Activated CD4-positive, alpha-beta T cell treated with anti-CD3 and anti-CD28 coated beads for 48 hours (primary cell): ENCODE measurements at places on chromosomes 12 and 14.

DNA sequence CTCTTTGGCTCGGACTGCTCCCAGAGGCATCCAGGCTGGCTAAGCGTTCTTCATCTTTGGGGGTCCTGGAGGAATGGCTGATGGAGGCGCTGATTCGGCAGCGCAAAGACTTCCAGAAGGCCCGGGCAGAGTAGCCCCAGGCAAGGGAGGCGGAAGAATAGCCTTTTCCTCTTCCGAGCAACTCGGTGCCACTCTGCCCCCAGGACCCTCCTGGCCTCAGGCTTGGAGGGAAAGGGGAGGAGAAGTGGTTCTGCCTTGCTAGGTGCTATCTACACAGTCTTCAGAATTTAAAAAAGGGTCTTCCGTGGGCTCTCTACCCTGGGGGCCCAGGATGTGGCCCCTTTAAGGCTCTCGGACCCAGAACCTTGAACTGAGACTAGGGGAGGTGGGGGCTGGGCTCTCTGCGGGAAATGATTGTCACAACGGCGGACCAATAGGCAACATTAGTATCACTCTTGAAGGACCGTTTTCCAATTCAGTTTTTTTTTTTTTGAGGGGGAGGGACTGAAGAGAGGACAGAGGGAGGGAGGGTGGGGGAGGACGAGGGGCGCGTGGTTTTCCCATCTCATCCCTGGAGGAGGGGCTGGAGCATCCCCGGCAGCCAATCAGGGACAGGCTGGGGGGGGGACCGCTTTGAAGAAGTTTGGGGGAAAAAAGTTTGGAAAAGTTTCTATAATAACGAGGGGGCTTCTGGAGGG, at the start of gene NFATC4:
TSS of gene NFATC4 (plus strand) at position 671 of the 698 bp plus-strand sequence. CDS start 157 bp downstream, outside the sequence.
- peak; percentile 38 for DNase-seq

DNA sequence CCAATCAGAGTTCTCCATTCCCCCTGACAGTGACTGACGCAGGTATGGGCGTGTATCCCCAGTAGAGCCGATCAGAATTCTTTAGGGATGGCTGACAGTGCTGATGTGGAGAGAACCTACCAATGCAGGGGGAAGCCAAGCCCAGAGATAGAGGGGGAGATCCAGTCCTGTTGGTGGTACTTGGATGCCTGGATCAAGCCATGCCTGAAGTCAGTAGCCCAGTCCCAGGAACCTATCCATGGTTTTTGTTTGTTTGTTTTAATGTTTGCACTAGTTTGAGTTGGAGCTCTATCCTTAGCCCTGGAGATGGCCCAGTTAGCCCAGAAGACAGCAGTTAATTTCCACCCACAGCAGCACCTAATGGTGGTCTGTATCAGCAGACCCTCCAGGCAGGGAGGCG, 40.2 kb downstream of the FOXN4 start:
- no peak for DNase-seq

- no peak for DNase-seq
Observed at GRCh38 chr14:94345344-94346064, 22.4 kb upstream of the SERPINA6 start.

DNA sequence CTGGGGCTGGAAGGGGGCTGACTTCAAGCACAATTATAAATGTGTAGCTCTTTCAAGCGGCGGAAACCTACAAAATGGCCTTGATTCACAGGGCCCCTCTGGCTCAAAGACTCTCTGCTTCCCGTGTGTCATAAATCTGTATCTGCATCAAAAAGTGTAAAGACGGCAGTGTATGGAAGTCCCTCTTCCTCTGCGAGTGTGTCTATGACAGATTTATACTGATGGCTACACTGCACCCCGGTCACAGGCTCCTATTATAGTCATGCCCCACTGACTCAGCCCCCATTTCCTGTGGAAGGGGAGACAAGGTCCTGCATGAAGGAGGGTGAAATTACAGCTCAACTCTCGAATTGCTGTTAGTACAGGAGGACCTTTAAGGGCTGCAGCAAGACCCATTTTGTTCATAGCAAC, 68.6 kb downstream of the HMGA2 start:
- no peak for DNase-seq

GRCh38 chr12:90543841-90544240, 411.1 kb downstream of the CCER1 start:
- no peak for DNase-seq

GRCh38 chr12:48977290-48978281, 536 bp upstream of the WNT1 start:
- peak; percentile 90 for DNase-seq

- no peak for DNase-seq
Observed at GRCh38 chr14:67253076-67253635, 11.9 kb downstream of the PALS1 start.

- no peak for DNase-seq
Observed at GRCh38 chr12:53123578-53124351, 20.5 kb downstream of the SOAT2 start.

- DNase-seq = no peak
Observed at GRCh38 chr12:131818821-131819585, 9.2 kb upstream of the MMP17 start.

- no peak for DNase-seq
Observed at GRCh38 chr14:105500036-105500725, 9.1 kb downstream of the TEDC1 start.

- no peak for DNase-seq
Observed at GRCh38 chr14:37090026-37090425, 82.4 kb downstream of the SLC25A21 start.

DNA sequence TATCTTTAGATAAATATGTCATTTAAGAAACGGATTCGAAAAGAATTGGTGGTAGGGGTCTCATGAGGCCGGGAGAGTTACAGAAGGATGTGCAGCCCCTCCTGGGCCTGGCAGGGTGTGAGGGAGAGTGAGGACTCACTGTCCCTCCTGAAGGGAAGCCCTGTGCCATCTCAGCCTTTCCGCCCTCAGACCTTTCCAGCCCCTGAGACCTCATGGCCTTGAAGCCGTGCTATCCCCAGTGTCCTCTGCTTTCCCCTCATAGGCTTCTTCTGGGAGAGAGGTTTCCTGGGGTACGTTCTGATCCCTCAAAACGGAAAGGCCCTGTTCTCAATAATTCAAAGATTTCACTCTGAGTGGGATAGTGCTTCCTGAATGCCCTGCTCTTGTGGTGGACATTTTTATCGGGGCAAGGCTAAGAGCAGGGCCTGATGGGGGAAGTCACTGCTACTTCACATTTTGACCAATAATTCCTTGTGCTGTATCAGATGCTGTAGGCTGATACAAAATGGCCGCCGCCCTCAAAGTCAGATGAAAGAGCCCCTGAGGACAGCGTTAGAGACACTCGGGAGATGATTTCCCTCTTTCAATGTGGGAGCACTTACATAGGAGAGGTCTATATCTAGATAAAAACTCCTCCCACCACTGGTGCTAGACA, 1.3 kb downstream of the CD4 start:
- DNase-seq = peak; percentile 73

- no peak for DNase-seq
Observed at GRCh38 chr14:59352961-59353360, 112.2 kb downstream of the GPR135 start.

DNA sequence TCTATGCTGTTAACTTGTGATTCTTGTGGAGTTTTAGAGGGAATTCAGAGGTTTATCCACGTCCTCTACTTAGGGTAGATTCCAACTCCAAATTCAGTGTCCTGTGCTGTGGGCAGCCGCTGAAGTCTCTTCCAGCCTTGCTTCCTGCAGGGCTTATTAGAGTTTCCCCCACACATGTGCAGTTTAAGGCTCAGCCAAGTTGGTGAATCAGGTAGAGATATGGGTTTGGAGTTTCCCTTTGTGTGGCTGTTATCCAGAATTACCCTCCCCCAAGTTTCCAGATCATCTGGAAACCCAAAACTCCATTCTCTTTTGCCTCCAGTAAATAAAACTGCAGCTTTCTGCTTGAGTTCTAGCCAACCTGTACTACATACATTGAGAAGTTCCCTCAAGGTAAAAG, 853.7 kb downstream of the GALC start:
- no peak for DNase-seq

DNA sequence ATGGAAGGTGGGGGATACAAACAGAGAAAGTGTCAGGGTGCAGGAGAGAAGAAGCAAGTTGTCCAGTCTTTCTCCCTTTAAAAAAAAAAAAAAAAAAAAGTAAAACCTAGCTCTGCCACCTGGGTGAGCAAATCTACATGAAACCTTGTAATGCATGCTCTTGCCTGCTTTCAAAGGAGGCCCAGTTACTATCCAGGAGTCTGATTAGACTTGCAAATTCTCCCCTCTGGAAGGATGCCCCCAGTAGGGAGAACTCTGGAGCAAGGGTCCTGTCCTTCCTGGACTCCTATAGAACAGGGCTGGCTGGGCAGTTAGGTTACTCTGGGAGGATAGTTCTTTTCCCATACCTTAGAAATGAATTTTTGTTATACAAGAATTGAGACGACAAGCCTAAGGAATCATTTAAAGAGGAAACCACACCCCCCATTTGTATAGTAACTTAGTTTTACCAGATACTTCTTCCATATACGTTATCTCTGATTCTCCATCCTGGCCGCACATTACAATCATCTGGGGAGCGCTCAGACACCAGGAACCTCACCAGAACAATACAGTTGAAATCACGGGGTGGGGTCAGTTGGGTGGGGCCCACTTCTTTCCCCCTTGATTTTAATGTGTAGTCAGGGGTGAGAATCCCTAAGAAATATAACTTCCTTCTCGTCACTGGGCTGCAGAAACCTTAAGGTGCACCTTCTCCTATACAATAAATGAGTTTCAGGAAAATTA, 30.5 kb downstream of the RAB35 start:
- no peak for DNase-seq
